ENCODE measurements at places on chromosomes 4 and X.

- DNase-seq = no peak
Measured at GRCh38 chrX:149495573-149496071, 9.5 kb downstream of the IDS start.

- no peak for DNase-seq
Measured at GRCh38 chrX:40440866-40441265, 139.9 kb upstream of the ATP6AP2 start.

DNA sequence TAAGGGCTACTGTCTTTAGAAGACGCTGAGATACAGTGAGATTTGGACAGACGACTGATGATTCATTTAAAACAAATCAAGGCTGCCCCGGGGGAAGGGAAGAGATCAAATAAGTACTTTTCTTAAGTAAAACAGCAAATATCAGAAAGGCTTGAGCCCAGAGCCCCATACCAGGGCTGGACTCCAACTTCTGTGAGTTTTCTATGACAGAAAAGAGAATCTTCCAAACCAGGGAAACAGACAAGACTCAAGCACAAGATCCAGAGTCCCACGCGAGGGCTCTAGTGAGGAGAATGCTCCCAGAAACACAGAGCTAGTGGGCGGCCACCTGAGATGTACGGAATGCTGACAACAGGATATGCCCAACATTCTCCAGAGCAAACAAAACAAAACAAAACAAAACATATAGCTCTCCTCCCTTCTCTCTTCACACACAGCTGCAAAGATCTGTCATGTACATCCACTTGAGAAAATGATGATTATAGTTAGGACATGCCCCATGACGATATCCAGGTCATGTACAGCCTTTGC lies 13.1 kb downstream of the ACSL1 start:
- DNase-seq = no peak

DNA sequence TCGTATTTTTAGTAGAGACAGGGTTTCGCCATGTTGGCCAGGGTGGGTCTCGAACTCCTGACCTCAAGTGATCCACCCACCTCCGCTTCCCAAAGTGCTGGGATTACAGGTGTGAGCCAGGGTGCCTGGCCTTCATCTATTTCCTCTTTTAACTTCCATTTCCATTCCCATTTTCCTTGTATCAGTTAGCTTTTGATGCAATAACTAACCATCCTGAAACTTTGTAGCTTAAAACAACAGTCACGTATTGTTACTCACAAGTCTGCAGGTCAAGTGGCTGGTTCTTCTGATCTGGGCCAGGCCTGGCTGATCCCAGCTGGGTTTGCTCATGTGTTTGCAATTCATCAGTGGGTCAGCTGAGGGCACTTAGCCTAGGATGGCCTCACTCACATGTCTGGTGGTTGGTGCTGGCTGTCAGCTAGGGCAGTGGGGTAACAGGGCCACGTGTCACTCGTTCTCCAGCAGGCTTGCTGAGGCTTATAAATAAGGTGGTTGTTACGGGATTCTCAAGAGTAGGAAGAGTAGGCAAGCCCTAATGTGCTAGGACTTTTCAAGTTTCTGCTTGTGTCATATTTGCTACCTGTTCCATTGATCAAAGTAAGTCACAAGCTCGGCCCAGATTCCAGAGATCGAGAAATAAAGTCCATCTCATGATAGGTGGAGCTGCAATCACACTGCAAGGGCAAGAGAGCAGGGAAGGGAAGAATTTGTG lies 88.2 kb downstream of the SOWAHB start:
- DNase-seq = no peak

DNA sequence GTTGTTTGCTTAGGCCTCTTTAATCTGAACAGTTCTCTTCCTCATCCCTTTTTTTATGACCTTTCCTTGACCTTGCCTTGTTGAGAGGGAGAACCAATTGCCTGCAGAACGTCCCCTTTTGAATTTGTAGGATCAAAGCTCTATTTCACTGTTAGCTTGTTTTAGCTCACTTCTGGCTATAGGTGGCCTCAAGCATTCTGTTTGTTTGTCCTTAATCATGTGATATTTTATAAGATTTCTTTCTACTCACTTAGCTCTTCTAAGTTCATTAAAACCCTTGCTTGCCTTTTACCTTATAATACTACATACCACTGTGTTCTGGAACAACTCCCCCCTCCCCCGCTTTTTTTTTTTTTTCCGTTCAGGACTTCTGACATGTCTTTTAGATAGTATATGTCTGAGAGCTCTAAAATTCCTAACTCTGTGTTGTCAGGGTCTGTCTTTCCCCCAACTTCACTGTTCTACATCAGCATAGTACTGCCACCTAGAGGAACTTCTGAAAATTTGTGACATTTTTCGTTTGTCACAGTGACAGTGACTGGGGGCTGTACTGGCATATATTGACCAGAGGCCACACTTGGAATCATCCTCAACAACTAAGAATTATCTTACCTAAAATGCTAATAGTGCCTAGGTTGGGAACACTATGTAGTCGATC lies 128.5 kb downstream of the LARP7 start:
- no peak for DNase-seq

DNA sequence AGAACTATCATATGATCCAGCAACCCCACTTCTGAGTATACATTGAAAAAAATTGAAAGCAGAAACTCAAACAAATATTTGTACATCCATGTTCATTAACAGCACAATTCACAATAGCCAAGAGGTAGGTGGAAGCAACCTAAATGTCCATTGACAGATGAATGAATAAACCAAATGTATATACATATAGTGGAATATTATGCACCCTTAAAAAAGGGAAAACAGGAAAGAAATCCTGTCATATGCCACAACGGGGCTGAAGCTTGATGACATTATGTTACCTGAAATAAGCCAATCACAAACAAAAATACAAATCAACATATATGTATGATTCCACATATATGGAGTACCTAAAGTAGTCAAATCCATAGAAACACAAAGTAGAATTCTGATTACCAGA lies 68.0 kb downstream of the ZAR1 start:
- DNase-seq = no peak
